ENCODE measurements at places on chromosomes 7 and 10. TPM values are rescaled to one million over a fixed set of nuclear protein-coding genes. Genes with fewer than 3 reads are reported as not detected.

SPDYE2 gene
- not detected for total RNA-seq

HELLS gene
- 1.3 TPM for total RNA-seq

OPN1SW gene
- total RNA-seq: not detected

SVOPL gene
- not detected for total RNA-seq

ARL5B gene
- total RNA-seq: 7.5 TPM

H2BK1 gene
- total RNA-seq: not detected

CYP3A7 gene
- total RNA-seq: 0.26 TPM

SFTPA1 gene
- not detected for total RNA-seq

ADCY1 gene
- total RNA-seq: 1.3 TPM

EPO gene
- not detected for total RNA-seq

TSPAN13 gene
- total RNA-seq: 2.1 TPM

UCMA gene
- not detected for total RNA-seq

PTPN20 gene
- total RNA-seq: 2.3 TPM

TRIM50 gene
- 0.42 TPM for total RNA-seq

GATA3 gene
- total RNA-seq: 0.46 TPM

ICA1 gene
- total RNA-seq: 7.4 TPM

DLX6 gene
- not detected for total RNA-seq

EN2 gene
- not detected for total RNA-seq

KCND2 gene
- 0.91 TPM for total RNA-seq

CALHM2 gene
- 44.4 TPM for total RNA-seq

VGF gene
- 0.23 TPM for total RNA-seq

CALHM3 gene
- not detected for total RNA-seq

FZD8 gene
- total RNA-seq: 5.4 TPM

POLD2 gene
- total RNA-seq: 60.8 TPM

TBXAS1 gene
- total RNA-seq: 10.8 TPM

SEMA3E gene
- total RNA-seq: 11.2 TPM

PTPRN2 gene
- total RNA-seq: 3.1 TPM

ZNF365 gene
- total RNA-seq: 2.5 TPM

CCDC146 gene
- 21.0 TPM for total RNA-seq

PRKG1 gene
- 24.5 TPM for total RNA-seq

BTBD16 gene
- total RNA-seq: 0.29 TPM

SLC18A2 gene
- 2.8 TPM for total RNA-seq

ACTL6B gene
- total RNA-seq: not detected

CABCOCO1 gene
- 0.83 TPM for total RNA-seq

GSTO2 gene
- total RNA-seq: 0.52 TPM

LIPK gene
- total RNA-seq: not detected

ELMO1 gene
- total RNA-seq: 42.4 TPM

OR13A1 gene
- not detected for total RNA-seq

STEAP2 gene
- 20.0 TPM for total RNA-seq

H2AZ2 gene
- 202 TPM for total RNA-seq

SHTN1 gene
- total RNA-seq: 3.5 TPM

NAT16 gene
- not detected for total RNA-seq

OR2A12 gene
- not detected for total RNA-seq

PCDH15 gene
- total RNA-seq: 0.13 TPM

COL1A2 gene
- 415 TPM for total RNA-seq

CTNNA3 gene
- total RNA-seq: 27.8 TPM

PAPSS2 gene
- total RNA-seq: 13.2 TPM

SYT15 gene
- 2.1 TPM for total RNA-seq

SPDYE9 gene
- not detected for total RNA-seq

PLXDC2 gene
- 38.3 TPM for total RNA-seq

ENTPD1 gene
- total RNA-seq: 30.3 TPM

PLEKHS1 gene
- not detected for total RNA-seq

CREB5 gene
- total RNA-seq: 18.6 TPM
